Anterior cingulate cortex (tissue), 58 donors: ENCODE measurements at places on chromosomes 1 and 21.

DNA sequence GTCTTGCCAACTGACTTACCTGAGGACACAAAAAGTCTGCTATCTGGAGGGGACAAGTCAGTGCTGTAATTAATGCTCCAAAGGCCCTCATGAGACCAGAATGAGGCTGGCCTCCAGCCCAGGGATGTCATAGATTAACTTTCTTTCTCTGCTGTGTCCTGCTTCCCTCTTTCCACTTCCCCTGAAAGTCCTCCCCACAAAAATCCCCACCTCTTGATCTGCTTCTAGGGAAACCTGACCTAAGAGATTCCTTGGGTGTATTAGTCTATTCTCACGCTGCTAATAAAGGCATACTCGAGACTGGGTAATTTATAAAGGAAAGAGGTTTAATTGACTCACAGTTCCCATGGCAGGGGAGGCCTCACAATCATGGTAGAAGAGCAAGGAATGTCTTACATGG, 39.2 kb downstream of the RUNX3 start:
- DNase-seq, result no peak

GRCh38 chr1:204285436-204286305, 71.9 kb upstream of the GOLT1A start:
- no peak for DNase-seq

GRCh38 chr1:188129856-188130838, 1301.4 kb downstream of the PLA2G4A start:
- DNase-seq, result no peak

DNA sequence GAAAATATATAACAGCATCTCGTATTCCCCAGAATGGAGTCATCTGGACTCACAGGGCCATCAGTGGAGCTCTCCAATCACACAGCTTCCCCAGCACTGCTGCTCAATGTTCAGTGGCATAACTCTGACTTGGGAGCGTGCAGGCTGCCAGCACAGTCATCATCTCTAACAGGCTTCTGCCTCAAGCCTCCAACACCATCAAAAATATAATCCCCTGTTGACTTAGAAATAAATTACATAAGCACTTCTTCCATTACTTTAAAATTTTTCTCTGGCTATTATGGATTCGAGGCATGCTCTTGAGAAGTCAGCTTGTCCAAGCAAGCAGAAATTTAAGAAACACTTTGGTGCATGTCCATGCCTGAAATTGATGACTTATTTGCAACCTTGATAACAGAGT, 6.2 kb downstream of the DUSP23 start:
- no peak for DNase-seq

DNA sequence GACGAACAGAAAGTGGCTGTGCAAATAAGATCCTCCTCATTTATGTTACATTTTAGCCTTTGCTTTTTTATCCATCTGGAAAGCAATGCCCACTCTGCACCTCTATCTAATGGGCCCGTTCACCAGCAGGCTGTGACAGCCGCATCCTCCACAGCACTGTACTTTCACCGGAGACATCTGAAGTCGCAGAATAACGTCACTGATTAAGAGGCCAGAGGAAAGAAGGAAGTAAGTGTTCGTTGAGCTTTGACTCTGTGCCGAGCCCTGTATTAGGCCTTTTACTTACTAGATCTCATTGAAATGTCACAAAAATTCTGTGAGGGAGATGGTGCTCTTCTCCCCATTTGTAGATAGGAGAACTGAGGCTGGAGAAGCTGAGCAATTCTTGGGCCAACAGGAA, 62.3 kb downstream of the KAZN start:
- DNase-seq, result no peak

- DNase-seq, result no peak
Observed at GRCh38 chr1:33334081-33334552, 13.2 kb upstream of the A3GALT2 start.

DNA sequence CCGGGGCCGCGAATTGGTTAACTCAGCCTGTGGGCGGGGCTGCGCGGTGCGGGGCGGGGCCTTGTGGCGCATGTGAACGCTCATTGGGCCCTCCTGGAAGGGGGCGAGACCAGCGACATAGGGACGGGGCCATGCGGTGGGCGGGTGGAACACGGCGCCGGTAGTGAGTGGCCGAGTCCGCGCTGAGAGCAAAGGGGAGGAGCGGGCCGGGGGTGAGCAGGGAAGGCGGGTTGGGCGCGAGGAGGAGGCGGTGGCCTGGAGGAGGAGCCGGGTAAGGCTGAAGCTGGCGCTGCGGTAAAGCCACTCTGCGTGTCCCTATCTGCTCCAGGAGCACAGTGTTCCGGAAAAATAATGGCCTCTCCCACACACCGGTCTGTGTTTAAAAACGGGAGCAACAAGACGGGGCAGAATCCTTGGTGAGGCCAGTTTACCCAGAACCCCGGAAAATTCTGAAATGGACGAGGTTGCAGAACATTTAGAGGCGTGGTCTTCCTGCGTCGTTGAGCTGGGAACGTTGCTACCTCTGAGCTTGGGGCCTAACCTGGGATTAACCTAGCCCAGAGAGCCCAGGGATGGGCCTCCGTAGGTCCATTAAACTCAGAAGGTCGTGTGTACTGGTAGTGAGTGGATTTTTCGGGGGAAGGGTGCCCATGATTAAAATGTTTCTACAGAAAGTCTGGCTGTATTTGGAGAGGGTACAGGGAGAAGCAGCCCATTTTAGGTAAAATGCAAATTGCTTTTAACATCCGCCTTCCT, 532 bp upstream of the CTNNBIP1 start:
- DNase-seq, result peak; percentile 99
